Stomach (tissue), 19 donors: ENCODE measurements at places on chromosomes 7 and 10. TPM values are rescaled to one million over a fixed set of nuclear protein-coding genes. Genes with fewer than 3 reads are reported as not detected.

DNA sequence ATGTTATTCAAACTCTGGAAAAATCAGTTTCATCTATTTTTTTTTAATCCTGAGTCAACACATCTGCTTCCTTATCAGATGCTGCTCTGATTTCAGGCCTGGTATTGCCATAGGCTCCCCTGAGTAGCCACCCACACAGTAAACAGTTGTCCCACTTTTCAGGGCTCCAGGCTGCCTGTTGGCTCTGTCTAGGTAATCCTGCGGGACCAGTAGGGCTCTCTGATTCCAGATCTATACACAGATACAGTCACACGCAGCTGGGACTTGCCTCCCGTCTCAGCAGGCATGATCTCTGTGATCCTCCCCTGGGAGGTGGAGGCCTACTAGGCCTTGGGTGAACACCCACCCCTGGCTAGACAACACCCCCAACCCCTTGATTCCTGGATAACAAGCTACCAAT is 206.1 kb downstream of the CREB5 start:
- peaks cover 6% of the 10 kb centered on the region for H3K4me1 ChIP-seq
- H3K27ac ChIP-seq, result no peak overlapping the region
- no peaks in the 10 kb centered on the region for H3K27me3 ChIP-seq
- no peaks in the 10 kb centered on the region for H3K36me3 ChIP-seq
- DNase-seq, result no peak

- no peak overlapping the region for H3K27ac ChIP-seq
- no peak for DNase-seq
- H3K36me3 ChIP-seq, result no peaks in the 10 kb centered on the region
- no peak overlapping the region for H3K4me3 ChIP-seq
Measured at GRCh38 chr10:131833013-131833412, 67.8 kb upstream of the PPP2R2D start.

- H3K4me3 ChIP-seq, result no peak overlapping the region
- peaks cover 93% of the 10 kb centered on the region for H3K36me3 ChIP-seq
- H3K4me1 ChIP-seq, result peaks cover 36% of the 10 kb centered on the region
Measured at GRCh38 chr7:45104844-45105587, 6.5 kb downstream of the TBRG4 start.

DNA sequence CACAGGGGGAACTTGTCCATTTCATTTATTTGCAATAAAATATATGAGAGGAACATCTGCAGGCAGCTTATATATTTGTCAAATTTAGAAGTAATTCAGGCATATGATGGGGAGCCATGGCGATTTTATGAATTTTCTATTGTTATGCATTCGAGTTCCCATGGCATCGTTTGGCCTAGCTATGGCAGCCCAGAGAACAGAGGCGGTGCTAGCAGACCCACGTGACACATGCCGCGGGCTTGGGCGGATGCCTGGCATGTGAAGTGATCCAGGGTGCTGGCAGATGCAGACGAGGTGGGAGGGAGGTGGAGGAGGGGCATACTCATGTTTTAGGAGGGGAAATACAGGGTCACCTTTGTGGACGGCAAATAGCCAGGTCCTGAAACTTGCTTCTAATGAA is 560.0 kb upstream of the GALNT17 start:
- H3K4me1 ChIP-seq, result peaks cover 24% of the 10 kb centered on the region
- H3K4me3 ChIP-seq, result no peak overlapping the region

DNA sequence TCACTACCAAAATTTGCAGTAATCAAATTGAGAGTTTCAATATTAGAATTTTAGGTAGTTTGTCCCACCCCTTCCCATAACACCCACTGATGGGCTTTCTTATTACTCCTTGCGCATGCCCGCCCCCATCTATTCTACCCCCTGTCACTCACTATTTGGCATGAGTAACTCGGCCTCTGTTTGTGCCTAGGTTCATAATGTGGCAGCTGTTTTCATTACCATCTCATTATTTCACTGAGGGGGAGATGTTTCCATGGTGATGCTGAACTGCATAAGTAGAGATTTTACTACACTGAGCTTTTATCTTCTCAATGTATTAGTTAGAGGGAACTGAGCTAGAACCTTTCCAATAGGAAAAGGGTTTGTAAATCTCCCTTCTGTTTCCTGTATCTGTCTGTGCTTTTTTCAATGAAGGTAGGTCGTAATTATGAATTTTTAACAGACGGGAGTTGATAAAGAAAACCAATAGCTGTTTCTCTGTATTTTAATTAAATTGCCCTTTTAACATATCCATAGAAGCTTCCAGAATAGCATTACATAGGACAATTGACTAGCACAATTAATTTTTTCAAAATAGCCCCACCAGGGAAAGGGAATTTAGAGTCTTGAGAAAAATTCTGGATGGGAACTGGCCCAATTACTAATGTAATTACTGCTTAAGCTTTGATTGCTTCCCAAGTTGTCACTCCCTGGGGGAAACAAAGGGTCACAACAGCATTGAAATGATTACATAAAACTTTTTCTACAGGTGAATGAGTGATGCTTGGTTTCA is 33.4 kb downstream of the PRPS1L1 start:
- H3K4me1 ChIP-seq, result no peaks in the 10 kb centered on the region
- H3K36me3 ChIP-seq, result no peaks in the 10 kb centered on the region
- no peak overlapping the region for H3K27ac ChIP-seq
- no peak overlapping the region for H3K4me3 ChIP-seq
- no peaks in the 10 kb centered on the region for H3K27me3 ChIP-seq

DNA sequence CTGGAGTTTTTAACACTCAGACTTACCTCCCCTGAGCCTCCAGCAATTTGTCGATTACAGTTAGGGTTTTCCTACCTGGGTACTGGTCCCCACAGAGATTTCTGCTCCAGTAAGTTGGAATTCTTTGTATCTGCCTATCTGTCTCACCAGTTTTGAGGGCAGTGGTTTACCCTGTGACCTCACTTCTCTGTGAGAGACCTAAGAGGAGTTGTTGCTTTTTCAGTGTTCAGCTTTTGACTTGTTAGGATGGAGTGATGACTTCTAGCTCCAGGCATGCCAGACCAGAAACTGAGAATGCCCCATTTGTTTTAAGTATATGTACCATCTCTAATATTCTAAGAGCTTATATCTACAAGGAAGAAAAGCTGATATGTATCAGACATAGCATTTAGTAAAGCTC is 42.9 kb downstream of the CSGALNACT2 start:
- no peaks in the 10 kb centered on the region for H3K27me3 ChIP-seq
- H3K4me3 ChIP-seq, result no peak overlapping the region
- peaks cover 98% of the 10 kb centered on the region for H3K36me3 ChIP-seq

DNA sequence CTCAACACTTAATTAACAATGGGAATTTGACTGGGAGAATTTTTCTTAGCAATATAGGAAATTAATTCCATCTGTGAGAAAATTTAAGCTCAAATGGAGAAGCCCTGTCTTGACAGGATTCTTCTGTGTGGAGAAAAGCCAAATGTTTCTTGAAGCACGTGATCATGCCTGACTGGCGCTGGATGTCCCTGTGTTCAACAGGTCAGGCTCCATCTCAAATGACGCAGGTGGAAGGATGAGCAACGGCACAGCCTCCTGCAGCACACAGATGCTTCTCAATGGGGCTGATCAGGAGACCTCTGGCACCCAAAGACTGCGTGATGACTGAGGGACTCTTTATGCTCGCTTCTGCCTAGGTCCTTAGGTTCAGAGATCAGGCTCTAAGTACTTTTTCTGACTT is 143.8 kb downstream of the RSU1 start:
- H3K36me3 ChIP-seq, result no peaks in the 10 kb centered on the region
- H3K4me1 ChIP-seq, result no peaks in the 10 kb centered on the region
- H3K27me3 ChIP-seq, result no peaks in the 10 kb centered on the region
- no peak overlapping the region for H3K27ac ChIP-seq

DNA sequence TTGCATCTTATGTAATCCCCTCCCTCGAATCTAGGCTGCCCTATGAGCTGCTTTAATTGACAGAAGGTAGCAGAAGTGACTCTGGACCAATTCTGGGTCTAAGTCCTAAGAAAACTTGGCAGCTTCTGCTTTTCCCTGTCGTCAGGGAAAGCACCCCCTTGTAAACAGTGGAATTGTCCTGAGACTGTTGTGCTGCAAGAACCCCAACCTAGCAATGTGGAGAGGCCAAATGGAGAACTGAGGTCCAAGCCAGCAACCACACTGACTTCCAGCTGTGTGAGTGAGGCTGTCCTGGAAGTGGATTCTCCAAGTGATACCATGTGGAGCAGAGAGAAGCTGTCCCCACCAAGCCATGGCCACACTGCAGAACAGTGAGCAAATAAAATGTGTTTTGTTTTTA is 75.5 kb downstream of the ARHGAP22 start:
- no peak for DNase-seq
- no peaks in the 10 kb centered on the region for H3K27me3 ChIP-seq
- no peak overlapping the region for H3K27ac ChIP-seq
- H3K36me3 ChIP-seq, result no peaks in the 10 kb centered on the region
- H3K4me3 ChIP-seq, result no peak overlapping the region

DNA sequence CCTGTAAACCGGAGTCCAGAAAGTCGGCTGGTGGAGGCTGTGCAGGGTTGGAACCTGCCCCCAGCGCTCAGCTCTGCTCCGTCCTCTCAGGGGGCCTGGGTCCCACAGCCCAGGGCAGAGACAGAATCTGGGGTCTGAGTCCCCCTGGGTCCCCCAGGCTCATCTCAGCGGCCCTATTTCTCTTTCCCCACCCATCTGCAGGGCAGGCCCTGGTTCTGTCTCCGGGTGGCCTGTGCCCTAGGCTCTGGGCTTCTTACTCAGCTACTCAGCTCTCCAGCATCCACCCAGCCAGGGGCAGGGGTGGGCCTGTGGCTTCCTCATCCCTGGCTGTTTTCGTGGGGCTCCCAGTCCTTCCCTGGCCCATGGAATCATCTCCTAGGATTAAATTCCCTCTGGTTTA is 183.4 kb downstream of the ADARB2 start:
- no peak overlapping the region for H3K4me3 ChIP-seq
- no peaks in the 10 kb centered on the region for H3K36me3 ChIP-seq
- H3K4me1 ChIP-seq, result no peaks in the 10 kb centered on the region
- no peak for DNase-seq
- H3K27ac ChIP-seq, result no peak overlapping the region
- no peaks in the 10 kb centered on the region for H3K27me3 ChIP-seq

GRCh38 chr7:3960942-3961341 is 659.9 kb downstream of the SDK1 start:
- no peak overlapping the region for H3K27ac ChIP-seq
- no peak for DNase-seq
- H3K27me3 ChIP-seq, result no peaks in the 10 kb centered on the region
- peaks cover 5% of the 10 kb centered on the region for H3K36me3 ChIP-seq
- H3K4me1 ChIP-seq, result peaks cover 4% of the 10 kb centered on the region
- H3K4me3 ChIP-seq, result no peak overlapping the region

- no peaks in the 10 kb centered on the region for H3K36me3 ChIP-seq
- DNase-seq, result no peak
- no peaks in the 10 kb centered on the region for H3K4me1 ChIP-seq
- no peak overlapping the region for H3K4me3 ChIP-seq
- no peak overlapping the region for H3K27ac ChIP-seq
Measured at GRCh38 chr7:50346545-50347497, 42.3 kb downstream of the IKZF1 start.

GRCh38 chr10:123357421-123357930 is 203.3 kb downstream of the BUB3 start:
- H3K36me3 ChIP-seq, result peaks cover 3% of the 10 kb centered on the region
- H3K27ac ChIP-seq, result no peak overlapping the region
- H3K4me3 ChIP-seq, result no peak overlapping the region
- H3K4me1 ChIP-seq, result no peaks in the 10 kb centered on the region
- no peaks in the 10 kb centered on the region for H3K27me3 ChIP-seq

DNA sequence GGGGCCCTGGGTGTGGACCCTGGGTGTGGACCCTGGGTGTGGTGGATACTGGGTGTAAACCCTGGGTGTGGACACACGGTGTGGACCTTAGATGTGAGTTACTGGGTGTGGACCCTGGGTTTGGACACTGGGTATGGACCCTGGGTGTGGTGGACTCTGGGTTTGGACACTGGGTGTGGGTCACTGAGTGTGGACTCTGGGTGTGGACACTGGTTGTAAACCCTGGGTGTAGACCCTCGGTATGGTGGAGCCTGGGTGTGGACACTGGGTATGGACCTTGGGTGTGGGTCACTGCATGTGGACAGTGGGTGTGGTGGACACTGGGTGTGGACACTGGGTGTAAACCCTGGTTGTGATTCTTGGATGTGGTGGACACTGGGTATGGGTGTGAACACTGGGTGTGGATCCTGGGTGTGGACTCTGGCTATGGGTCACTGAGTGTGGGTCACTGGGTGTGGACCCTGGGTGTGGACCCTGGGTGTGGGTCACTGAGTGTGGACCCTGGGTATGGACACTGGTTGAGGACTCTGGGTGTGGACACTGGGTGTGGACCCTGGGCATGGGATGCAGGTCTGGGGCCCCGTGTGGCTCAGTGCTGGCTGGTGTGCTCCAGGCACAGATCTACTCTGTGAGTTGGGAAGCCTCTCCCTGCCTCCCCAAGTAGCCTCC is 356.2 kb downstream of the GLRX3 start:
- H3K27me3 ChIP-seq, result no peaks in the 10 kb centered on the region
- no peak for DNase-seq
- H3K4me3 ChIP-seq, result no peak overlapping the region

The FAS gene
- 33.6 TPM for total RNA-seq

The TMEM270 gene
- total RNA-seq, result not detected
